CD4-positive, alpha-beta T cell treated with Interleukin-6 at 100 ng/mL for 8 hours (primary cell): ENCODE measurements at places on chromosomes 3 and 15.

- no peak for DNase-seq
These were observed 31.7 kb downstream of the FRMD5 start for GRCh38 chr15:44163370-44163769.

DNA sequence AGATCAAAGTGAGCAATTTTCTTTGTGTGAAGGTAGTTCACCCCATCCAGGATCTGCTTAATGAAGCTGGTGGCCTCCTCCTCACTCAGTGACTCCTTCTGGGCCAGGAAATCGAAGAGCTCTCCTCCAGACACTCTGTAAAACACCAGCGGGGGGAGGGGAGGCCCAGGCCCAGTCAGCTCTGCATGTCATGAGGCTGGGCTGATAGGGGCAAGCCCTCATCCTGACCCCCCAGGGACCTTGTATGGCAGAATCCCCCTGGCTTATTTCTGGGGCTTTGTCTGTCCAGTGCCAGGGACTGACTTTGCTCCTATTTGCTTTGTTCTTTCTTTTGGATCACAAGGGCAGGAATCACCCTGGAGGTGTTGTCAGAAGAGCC, 74.9 kb downstream of the DAPK2 start:
- peak; percentile 36 for DNase-seq

DNA sequence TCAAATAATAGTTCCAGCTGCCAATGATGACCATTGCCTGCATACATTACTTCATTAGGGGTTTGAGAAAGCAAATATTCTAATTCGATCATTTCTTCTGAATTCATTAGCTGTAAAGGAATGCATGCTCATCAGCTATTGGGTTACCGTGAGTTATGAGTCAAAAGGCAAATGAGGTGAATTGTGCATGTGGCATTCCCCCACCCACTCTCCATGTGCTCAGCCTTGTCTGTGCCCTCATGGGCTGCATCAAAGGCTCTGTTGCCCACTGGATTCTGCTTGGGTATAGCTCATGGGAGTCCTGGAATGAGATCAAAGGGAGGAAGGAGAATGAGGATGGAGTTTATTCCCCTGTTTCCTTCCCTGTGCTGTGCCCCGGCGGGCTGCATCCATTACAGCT, 99.3 kb upstream of the CHRNA7 start:
- DNase-seq: no peak

GRCh38 chr3:243356-243725, 46.8 kb downstream of the CHL1 start:
- DNase-seq: no peak

GRCh38 chr3:177195242-177195991, 1.9 kb downstream of the TBL1XR1 start:
- no peak for DNase-seq

DNA sequence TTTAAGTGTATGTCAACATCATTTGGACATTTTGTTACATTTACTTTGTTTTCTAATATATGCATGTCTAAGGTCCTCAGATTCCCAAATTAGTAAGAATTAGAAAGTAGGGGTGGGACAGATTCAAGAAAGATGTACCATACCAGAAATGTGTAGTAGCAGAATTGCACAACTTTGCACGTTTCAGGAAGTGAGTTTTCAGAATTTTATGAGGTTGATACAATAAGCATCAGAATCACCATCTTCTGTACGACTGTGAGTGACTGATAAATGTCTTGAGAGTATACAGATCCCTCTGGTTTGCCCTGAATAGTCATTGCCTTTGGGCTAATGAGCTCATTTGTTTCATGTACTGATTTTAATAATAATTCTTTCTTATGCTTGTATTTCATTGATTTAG, 9.3 kb downstream of the ARIH2 start:
- DNase-seq: no peak

- DNase-seq: no peak
These were observed 305.6 kb downstream of the ZBTB20 start for GRCh38 chr3:114841515-114841914.

DNA sequence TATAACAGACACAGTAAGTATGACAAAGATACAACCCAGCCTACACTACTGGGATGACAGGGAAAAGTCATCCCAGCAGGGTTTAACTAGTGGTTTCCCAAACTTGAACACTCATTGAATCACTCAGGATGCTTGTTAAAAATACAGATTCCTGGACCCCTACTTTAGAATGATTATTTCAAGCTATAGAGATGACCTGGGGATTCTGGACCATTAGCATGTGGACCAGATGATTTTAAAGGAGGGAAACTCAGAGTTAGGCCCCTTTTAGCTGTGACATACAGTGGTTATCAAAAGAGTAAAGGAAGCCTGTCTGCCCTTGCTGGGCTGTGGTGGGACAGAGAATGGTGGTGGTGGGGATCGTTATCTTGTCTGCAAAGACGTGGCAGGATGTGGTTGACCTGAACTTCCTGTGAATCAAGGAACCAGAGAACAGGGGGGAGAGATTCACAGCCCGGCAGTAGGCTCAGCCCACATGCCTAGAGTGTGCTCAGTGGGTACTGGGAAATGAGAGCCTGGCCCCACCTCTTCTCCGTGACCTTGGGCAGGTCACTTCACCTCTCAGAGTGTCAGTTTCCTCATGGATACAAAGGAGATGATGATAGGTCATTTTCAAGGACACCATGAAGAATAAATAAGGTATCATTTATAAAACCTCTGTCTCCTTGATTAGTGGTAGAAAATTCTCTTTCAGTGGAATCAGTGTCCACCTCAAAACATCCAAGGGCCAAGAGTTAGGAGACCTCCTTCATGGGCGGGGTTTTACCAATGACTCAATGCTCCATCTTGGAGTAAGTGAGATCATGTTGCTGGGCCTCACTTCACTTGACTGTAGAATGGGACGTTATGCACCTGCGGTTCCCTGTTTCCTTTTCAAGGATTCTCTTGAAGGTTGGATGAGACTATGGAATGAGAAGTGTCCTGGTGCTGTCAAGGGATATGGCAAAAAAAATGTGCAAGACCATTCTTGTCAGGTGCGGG, 306.5 kb downstream of the RPLP1 start:
- peak; percentile 92 for DNase-seq

DNA sequence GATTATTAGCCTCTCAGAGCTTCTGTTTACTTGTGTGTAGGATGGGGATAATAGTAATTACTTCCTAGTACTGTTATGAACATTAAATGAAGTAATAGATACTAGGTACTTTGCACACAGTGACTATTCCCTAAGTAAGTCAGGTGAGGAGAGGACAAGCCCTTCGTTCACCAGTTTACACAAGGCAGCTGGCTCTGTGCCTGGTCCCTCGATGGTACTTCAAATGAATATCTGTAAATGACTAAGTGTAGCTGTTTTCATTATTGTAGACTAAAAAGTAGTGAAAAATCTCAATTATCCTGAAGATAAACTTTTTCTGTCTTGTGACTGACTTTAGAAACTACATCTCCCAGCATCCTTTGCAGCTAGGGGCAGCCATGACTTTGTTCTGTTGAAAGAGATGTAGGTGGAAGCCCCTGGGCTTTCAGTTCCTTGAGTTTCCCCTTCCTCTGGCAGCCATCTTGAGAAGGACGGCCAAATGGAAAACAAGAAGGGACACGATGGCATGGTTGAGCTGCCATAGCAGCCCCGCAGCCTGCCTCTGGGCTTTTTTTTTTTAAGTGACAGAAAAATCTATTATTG, 11.7 kb upstream of the WNT7A start:
- DNase-seq: peak; percentile 33

DNA sequence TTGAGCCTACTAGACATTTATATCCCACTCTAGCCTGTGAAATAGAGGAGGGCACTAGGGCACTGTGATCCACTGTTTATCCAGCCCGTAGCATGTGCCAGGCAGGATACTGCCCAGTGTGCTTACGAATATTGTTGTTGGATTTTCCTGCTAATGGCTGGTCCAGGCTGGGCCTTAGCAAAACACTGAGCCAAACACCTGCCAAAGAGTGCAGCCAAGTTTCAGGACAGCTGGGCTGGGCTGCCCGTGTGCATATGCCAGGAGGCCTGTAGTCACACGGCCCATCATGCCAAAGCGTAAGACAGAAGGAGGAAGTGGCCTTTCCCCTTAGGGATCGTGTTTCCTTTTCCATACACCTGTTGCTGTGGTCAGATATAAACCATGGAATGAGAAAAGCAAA, 54.5 kb upstream of the ABHD10 start:
- no peak for DNase-seq

DNA sequence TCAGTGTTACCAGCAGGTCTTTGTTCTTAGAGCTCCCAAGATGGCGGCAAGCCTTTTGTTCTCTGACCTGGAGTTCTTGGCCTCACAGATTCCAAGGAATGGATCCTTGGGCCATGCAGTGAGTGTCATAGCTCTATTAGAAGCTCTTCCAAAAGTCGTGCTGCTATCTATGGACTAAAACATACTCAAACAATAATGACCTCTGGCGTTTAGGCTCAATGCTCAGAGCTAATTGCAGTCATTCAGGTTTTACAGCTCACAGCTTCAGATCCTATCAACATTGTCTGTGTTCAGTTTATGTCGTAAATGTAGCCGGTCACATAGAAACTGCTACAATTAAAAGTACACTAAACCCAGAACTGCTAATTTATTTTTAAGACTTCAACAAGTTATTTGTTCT, 22.2 kb downstream of the CCRL2 start:
- no peak for DNase-seq

DNA sequence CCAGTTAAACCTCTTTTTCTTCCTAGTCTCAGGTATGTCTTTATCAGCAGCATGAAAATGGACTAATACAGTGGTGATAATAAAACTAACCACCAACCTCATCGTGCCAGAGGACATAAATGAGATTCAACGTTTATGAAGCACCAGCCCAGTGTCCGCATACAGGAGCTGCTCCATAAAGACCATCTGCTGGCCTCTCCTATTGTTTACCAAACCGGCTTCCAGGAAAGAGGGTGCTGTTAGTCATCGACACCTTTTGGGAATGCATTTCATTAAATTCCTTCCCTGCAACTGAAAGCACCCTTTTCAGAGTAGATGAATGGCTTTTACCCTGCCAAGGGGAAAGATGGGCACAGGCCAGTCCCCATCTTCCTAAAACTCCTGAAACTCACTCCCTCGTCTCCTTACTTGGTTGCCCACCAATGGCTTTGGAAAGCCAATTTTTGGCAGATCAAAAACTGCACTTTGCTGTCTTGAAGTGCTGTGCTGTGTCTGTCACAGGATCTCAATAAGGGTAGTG, 122.1 kb downstream of the AQP9 start:
- DNase-seq: no peak

- DNase-seq: peak; percentile 9
These were observed 503 bp downstream of the HLTF start for GRCh38 chr3:149085828-149086231.

- DNase-seq: no peak
These were observed 39.9 kb downstream of the LRCH3 start for GRCh38 chr3:197830967-197831313.

DNA sequence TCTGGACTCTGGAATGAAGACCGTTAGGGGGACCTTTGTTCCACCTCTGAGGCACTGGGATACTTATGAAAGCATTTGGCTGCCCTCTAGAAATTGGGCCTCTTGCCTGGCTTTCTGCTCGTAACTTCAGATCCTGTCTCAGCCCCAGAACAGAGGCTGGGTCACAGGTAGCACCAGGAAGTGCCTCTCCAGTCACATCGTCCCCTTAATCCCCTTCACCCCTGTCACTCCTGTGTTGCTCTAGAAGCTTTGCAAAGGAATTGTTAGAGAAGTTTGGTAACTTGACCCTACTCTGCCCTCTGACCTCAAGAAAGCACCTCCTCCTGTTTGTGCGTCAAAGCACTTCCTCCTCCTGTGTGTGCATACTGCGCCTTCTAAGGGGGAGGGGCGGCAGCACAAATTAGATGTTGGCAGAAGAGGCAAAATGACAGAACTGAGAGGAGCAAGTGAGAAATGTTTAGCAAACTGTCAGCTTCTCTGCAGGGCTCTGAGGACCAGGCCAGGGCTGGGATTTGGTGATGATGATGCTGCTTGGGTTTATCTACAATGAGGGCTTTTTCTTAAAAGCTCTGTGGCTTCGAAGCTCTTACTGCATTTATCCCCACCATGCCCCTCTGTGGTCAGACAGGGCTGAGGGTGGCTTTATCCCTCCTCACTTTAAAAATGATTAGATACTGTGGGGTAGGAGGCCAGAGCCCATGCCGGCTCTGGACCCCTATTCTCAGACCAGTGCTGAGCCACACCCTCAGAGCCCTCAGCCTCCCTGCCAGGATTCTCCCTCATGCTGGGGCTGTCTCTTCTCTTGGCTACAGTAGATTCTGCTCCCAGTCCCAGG, 76.2 kb downstream of the LARS2 start:
- peak; percentile 6 for DNase-seq

GRCh38 chr3:127787571-127788365, 34.5 kb downstream of the MGLL start:
- no peak for DNase-seq

- DNase-seq: peak; percentile 2
These were observed 101.6 kb downstream of the ZPLD1 start for GRCh38 chr3:102536456-102536855.

GRCh38 chr3:193805448-193805847, 212.4 kb downstream of the OPA1 start:
- DNase-seq: no peak

DNA sequence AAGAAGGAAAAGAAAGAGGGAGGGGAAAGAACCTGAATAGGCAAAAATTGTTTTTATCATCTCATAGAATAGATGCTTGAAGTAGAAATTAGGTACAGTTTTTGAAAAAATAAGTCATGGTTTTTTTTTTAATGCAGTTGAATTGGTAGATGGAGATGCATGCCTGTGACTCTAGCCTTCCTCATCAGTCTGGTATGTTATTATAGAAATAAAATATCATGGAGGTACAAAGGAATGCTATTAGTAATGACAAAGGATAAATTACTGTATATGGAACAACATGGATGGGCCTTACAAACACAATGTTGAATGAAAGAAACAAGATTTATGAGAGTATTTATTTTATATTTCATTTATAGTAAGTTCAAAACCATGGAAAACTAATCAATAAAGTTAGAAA, 162.4 kb upstream of the GALNT15 start:
- no peak for DNase-seq

DNA sequence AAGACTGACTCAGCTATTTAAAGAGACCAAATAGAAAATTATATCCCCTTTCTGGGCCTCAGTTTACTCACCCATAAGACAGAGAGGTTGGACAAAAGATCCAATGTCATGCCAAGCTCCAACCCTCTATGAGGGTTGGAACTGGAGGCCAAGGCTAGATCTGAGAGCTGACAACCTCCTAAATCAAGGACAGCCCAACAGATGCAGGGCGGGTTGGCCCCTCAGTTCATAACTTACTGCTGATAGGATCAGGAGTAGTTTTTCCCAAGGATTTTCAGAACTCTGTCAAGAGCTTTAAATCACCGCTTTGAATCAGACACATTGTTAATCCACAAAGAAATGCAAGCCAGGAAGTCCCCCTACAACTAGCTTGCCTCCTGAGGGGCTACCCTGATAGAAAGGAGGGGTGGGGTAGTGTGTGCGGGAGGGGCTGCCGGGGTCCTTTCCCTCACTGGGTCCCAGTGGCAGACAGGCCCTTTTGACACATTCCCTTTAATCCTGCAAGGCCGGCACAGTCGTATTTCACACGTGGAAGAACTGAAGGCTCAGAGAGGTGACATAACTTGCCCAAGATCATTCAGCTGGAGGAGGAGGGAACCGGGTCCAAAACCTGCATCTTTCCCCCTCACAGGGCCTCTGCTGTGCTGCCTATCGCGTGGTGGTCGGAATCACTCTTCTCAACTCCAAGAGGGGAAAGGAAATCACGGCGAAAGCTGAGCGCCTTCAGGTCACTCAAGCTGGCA, 21.4 kb downstream of the BMF start:
- DNase-seq: no peak

GRCh38 chr3:52237657-52238172, 1.2 kb downstream of the TWF2 start:
- DNase-seq: no peak
